Aorta (tissue), 5 donors: ENCODE measurements at places on chromosomes 16 and 17. TPM values are rescaled to one million over a fixed set of nuclear protein-coding genes. Genes with fewer than 3 reads are reported as not detected.

Gene CES1
- total RNA-seq: 92.8 TPM

Gene KCNJ12
- total RNA-seq: 4.0 TPM

- DNase-seq: no peak
Measured at GRCh38 chr17:15278924-15279477, 13.9 kb upstream of the PMP22 start.

- DNase-seq: peak; percentile 80
Measured at GRCh38 chr16:86953631-86954391, 363.4 kb downstream of the C16orf95 start.

Gene SERPINF2
- total RNA-seq: 14.9 TPM

Gene DNAI2
- not detected for total RNA-seq

DNA sequence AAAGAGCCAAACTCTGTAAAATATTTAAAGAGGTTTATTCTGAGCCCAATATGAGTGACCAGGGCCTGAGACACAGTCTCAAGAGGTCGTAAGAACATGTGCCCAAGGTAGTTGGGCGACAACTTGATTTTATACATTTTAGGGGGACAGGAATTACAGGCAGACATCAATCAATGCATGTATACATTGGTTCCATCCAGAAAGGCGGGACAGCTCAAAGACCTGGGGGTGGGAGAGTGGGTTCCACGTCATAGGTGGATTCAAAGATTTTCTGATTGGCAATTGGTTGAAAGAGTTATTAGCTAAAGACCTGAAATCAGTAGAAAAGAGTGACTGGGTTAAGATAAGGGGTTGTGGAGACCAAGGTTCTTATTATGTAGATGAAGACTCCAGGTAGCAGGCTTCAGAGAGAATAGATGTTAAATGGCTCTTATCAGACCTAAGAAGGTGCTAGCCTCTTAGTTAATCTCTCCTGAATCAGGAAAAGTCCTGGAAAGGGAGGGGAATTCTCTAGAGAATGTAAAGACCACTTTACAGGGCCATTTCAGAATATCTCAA is 32.4 kb downstream of the HSBP1 start:
- no peak for DNase-seq

GRCh38 chr16:20175358-20175757 is 101.7 kb upstream of the GPR139 start:
- no peak for DNase-seq

DNA sequence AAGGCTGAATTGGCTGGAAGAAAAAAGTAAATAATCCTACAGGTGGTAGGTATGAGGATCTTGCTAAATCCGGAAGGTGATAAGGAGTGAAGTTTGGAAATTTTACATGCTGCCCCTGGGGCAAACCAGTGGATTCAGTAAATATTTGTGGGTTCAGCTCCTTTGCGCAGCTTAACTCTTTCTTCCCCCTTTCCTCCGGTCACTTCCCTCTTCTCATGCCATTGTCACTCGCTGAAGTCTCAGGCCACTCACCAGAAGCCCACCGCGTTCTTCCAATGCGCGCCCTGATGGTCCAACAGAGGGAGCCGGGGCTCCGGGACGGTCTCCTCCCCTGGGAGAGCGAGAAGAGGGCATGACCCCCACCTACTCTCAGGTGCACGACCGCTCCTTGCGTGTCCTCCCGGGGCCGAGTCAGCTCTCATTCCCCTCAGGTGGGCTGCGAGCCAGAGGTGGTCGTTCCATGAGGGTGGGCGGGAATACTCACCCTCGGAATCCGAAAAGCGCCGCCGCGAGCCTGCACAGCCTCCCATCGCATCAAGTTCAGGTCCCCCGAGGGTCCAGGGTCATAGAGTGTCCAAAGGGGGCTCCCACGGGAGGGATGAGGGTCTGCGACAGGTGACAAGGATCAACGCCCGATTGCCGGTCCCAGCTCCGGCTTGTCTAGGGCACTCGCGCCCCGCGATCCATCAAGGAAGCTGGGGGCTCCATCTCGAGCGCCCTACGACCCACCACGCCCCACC is 474 bp downstream of the CLN3 start:
- no peak for DNase-seq

- DNase-seq: no peak
Measured at GRCh38 chr16:2710021-2710710, 9.9 kb downstream of the PRSS27 start.

DNA sequence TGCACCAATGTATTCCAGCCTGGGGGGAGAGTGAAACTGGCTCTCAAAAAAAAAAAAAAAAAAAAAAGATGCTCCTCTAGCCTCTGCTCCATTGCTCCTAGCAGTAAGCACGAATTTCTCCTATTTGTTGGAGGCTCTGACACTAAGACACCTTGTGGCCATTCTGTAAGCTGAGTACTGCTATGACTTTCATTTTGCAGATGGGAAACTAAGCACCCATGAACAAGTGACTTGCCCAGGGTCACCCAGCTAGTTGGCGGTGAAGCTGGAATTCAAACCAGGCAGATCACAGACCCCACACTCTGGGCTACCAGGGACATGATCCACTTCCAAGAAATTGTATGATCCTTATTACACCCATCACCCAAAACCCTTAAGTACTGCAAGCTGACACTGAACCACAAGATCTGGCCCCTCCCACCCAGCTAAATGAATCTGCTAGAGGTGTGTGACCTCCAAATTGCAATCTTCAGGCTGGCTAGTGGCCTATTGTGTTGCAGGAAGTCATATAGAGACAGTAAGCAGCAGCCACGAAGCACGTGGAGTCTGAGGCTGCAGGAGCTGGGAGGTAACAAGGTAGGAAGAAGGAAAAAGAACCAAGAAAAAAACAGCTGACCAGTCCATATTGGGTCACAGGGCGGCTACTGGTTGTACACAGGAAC is 209.4 kb downstream of the XYLT1 start:
- DNase-seq: no peak

DNA sequence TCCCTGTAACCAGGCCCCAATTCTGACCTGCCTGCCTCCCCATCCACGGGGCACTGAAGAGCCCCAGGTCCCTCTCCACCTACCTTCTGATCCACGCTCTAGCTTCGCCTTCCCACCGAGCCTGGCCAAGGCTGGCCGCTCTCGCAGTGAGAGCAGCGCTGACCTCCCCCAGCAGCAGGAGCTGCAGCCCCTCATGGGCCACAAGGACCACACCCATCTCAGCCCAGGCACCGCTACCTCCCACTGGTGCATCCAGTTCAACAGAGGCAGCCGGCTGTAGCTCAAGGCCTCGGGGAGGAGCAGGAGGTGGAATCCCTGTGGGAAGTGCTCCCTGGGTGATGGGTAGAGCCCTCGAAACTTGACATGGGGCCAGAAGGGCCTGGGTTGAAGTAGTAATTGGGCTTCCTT is 8.4 kb upstream of the PLEKHG4 start:
- DNase-seq: peak; percentile 66

- no peak for DNase-seq
Measured at GRCh38 chr17:37118366-37119137, 169.8 kb downstream of the AATF start.

Gene CPHXL2
- not detected for total RNA-seq

GRCh38 chr17:70013911-70014310 is 61.1 kb upstream of the KCNJ16 start:
- no peak for DNase-seq

GRCh38 chr16:47047524-47048203 is 74.2 kb upstream of the DNAJA2 start:
- no peak for DNase-seq

Gene SLFN14
- 0.30 TPM for total RNA-seq

Gene NLRC3
- 2.3 TPM for total RNA-seq

DNA sequence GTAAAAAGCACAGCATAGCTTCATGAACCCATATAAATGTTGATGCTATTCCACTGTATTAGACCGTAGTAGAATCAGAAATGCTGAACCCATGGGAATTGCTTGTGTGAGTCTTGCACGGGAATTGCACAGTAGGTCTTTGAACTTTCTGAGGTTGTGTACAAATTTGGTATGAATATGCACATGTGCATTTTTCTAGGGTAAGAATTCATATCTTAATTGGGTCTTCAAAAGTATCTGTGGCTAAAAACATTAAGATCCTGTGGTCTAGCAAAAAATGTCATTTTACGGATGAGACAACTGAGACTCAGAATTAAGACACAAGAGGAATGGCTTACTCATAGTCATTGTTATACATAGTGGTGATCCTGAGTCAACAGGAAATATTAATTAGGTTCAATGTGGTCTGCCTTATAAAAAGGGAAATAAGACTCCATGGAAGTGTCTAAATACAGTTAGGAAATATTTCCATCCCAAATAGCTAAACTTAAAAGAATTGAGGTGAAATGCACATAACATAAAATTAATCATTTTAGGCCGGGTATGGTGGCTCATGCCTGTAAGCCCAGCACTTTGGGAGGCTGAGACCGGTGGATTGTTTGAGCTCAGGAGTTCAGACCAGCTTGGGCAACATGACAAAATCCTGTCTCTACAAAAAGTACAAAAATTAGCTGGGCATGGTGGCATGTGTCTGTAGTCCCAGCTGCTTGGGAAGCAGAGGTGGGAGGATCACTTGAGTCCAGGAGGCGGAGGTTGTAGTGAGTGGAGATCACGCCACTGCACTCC is 22.8 kb downstream of the TAOK1 start:
- DNase-seq: no peak

DNA sequence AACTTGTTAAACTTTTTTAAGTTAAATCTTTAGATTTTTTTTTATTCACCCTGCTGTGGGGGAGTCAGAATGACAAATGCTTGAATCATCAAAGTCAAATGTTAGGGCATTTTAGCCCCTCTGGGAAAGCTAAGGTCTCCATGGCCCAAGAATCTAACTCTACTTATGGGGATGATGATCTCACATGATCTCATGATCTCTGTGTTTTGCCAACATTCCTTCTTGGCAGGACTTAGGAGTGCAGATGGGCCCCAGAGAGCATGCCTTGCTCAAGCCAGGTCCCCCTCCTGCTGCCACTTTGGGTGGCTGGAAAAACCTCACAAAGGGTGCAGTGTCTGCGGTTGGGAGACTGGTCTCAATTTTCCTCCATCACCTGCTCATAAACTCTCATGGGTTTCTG is 108.6 kb downstream of the PRKCB start:
- no peak for DNase-seq

Gene ITGAD
- 0.54 TPM for total RNA-seq

- DNase-seq: peak; percentile 85
Measured at GRCh38 chr17:8991514-8992285, 26.2 kb upstream of the PIK3R5 start.

- no peak for DNase-seq
Measured at GRCh38 chr16:78179666-78180065, 80.2 kb downstream of the WWOX start.

DNA sequence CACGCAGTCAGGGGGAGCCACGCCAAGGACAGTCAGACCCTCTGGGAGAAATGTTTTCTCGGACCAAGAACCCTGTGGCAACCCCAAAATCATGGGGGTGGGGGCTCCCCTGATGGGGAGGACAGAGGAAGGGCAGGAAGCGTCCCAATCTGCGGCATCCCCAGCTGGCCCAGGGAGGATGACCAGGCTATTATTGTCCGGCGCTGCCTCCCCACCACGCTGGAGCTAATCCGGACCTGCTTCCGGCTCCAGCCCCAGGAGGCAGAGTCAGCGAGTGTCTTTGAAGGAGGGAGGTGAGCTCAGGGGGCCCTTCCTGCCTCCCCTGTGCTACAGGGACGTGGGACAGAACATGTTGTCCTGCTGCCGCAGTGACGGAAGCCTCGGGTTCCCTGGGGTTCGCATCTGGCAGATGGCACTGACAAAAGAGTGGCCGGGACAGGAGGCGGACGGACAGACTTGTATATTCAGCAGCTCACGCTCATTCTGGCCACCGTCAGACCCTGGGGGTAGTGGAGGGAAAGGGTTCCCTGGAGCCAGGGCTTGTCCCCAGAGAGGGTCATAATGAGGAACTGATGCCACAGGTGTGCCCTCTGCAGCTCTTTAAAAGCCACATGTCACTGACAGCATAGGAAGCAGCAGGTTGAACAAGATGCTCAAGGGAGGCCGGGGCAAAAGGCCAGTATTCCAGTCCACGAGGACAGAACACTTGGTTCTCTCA is 54.3 kb upstream of the CDC42EP4 start:
- no peak for DNase-seq

- DNase-seq: no peak
Measured at GRCh38 chr17:15411384-15412198, 55.8 kb downstream of the CDRT4 start.

DNA sequence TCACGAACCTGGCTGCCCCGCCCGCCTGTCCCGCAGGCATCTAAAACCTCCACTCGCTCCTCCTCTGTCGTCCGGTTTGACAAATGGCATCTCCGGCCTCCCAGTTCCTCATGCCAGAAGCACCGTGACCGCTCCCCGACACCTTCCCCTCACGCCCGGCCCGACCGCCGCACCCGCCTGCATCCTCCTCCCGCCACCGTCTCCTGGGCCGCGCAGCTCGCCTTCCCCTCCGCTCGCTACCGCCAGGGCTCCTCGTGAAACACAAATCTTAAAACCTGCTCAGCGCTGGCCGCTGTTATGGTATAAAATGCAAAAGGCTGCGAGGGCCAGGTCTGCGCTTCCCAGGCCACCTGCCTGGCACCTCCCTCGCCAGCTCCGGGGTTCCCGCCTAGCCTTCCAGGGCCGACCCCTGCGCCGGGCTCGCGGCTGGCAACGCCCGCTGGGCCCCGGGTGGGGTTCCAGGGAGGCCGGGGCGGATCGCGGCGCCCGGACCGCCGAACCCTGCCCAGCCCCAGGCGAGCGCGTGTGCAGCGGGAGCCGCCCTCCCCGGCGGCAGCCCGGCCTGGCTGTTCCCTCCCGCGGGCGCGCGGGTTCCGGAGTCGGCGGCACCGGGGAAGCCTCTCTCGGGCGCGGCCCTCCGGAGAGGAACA is 488 bp downstream of the SPSB3 start:
- no peak for DNase-seq

- no peak for DNase-seq
Measured at GRCh38 chr16:35516551-35516950, 2057.1 kb downstream of the TP53TG3F start.

DNA sequence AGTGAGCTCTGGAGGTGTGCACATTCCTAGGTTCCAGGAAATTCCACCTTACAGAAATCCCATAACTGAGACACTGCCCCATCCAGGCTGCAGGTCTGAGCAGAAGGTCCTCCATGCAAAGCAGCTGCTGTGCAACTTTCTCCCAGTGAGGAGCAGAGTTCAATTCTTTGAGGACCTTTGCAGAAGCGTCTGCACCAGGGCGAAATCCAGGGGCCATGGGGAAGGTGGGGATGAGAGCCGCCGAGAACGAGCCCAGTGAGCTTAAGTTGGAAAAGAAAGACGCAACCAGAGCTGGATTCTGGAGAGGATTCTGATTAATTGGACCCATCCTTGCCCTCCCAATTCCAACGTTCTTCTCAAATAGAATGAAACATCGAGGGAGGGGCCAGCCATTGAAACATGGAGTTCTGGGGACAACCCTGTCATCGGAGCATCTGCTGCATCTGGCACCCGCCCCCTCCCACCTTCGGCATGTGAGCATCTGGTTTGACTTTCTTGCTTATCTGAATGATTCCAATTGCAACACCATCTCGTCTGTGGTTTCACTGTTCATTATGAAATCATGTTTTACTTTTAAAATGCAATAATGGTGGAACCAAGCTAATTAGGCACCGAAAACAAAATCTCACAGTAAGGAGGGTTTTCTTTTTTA is 190.6 kb upstream of the FOXF1 start:
- DNase-seq: peak; percentile 35

- DNase-seq: peak; percentile 12
Measured at GRCh38 chr16:86828202-86828601, 249.9 kb downstream of the FOXL1 start.

GRCh38 chr17:50682938-50683337 is 24.8 kb downstream of the ANKRD40 start:
- peak; percentile 17 for DNase-seq

GRCh38 chr17:50928646-50929045 is 62.5 kb upstream of the TOB1 start:
- DNase-seq: no peak

Gene NHERF1
- total RNA-seq: 17.6 TPM

- DNase-seq: peak; percentile 90
Measured at GRCh38 chr17:38693700-38694329, 11.3 kb upstream of the MLLT6 start.
